ENCODE measurements at places on chromosomes 6 and 20.

DNA sequence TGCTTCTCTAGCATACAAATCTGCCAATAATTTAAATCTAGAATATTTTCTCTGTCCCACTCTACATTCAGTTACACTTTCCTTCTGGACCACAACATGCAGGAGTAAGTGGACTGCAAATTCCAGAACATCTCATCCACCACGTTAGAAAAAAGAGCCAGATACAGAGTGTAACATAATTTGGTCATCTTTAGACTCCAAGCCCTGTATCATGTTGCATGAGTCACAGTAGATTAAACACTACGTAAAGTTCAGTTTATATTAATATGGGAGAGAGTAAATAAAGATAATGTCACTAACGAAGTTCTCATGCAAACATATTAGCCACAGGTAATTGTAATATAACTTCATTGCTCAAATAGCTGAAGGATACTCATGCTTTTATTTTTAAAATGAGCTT is 327.0 kb downstream of the C6orf118 start:
- no peak for DNase-seq

- no peak for DNase-seq
Measured at GRCh38 chr20:46129955-46130481, 11.9 kb downstream of the CD40 start.

DNA sequence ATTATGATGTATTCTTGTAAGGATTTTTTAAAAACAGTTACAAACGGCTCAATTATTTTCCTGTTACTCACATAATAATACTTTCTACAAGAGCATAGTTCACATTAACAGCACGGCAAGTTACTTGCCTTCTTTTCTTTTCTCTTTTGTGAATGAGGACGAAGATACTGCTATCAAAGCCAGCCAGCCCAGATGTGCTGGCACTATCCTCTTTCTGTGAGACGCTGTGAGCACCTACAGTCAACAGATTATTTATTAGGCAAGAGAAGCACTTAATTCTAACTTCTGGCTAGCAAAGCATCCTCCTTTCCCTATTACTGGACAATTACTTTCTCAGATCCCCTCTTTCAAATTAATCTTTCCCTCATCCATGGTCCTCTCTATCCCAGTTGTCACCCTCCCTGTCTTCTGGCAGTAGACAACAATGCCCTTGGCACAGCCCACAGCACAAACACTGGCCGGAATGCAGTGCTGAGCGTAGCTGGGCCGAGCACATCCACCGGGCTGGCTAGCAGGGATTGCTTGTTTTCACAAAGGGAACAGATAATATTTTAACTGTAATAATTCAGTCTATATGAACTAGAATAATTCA is 262.1 kb downstream of the FOXC1 start:
- no peak for DNase-seq

DNA sequence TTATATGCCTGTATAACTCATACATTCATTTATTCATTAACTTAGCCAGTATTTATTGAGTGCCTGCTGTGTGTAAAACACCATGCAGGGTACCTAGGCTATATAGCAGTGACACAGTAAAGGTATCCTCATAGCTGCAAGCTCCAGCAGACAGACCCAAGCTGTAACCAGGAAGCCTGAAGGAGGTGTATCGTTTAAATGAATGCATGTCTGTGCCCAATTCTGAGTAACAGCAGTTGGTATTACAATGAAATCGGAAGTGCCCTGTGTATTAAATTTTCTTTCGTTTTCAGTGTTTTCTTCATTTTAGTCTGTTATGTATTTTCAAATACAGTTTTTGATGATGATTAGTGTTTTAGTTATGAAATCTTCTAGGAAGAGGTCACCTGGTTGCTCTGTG is 485.8 kb upstream of the SOX4 start:
- no peak for DNase-seq

GRCh38 chr20:46557231-46557956 is 6.9 kb upstream of the OCSTAMP start:
- DNase-seq: peak; percentile 18

GRCh38 chr20:25148982-25149846 is 46.3 kb upstream of the ENTPD6 start:
- no peak for DNase-seq

- DNase-seq: peak; percentile 96
Measured at GRCh38 chr20:62732031-62732760, 23.6 kb downstream of the NTSR1 start.

DNA sequence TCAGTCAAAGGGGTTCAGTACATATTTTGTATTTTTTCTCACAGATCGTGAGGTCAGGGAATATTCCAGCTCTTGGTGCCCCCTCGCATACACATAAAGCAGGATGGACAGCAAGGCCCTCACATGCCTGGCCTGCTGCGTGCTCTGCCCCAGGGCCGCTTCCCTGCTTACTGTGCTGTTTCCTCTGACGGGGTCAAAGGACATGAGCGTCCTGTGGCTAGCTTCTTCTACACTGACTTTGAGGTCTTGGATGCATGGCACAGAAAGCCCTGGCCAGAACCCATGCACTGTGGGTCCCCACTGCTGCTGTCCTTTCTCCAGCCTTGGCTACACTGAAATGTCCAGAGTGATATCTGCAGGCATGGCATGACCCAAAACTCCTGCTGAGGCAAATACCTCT is 92.5 kb upstream of the GGTLC1 start:
- DNase-seq: no peak

- no peak for DNase-seq
Measured at GRCh38 chr20:31808481-31808880, 10.7 kb upstream of the MYLK2 start.

- peak; percentile 64 for DNase-seq
Measured at GRCh38 chr6:112153926-112154607, 66.7 kb downstream of the FAM229B start.

DNA sequence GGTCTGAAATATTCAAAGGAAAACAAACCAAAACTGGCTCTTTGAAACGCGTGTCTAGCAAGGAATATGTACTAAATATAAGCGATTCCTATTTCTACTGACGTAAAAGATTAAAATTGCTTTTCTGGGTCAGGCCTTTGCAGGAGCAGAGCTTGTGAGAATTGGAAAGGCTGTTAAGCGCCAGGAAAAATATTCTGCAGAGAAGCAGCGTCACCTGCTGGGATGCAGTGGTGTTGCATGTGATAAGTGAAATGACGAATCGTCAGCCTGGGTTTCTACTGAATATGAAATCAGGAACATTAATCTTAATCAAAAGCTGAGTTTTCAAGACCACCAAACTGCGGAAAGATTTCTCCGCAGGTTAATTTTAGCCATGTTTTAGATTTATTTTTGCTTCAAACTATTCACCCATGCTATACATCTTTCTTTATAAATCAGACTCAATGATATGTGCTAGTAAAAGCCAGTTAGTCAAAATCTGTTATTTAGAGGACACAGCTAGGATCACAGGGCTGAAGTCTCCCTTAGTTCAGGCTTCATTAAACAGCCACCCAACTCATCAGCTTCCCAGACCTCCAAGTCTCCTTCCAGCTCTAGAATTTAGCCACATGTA is 67.4 kb downstream of the ALDH8A1 start:
- peak; percentile 42 for DNase-seq

GRCh38 chr6:36612101-36612625 is 18.0 kb downstream of the SRSF3 start:
- DNase-seq: no peak

- DNase-seq: no peak
Measured at GRCh38 chr6:118663993-118664985, 12.9 kb upstream of the CEP85L start.

DNA sequence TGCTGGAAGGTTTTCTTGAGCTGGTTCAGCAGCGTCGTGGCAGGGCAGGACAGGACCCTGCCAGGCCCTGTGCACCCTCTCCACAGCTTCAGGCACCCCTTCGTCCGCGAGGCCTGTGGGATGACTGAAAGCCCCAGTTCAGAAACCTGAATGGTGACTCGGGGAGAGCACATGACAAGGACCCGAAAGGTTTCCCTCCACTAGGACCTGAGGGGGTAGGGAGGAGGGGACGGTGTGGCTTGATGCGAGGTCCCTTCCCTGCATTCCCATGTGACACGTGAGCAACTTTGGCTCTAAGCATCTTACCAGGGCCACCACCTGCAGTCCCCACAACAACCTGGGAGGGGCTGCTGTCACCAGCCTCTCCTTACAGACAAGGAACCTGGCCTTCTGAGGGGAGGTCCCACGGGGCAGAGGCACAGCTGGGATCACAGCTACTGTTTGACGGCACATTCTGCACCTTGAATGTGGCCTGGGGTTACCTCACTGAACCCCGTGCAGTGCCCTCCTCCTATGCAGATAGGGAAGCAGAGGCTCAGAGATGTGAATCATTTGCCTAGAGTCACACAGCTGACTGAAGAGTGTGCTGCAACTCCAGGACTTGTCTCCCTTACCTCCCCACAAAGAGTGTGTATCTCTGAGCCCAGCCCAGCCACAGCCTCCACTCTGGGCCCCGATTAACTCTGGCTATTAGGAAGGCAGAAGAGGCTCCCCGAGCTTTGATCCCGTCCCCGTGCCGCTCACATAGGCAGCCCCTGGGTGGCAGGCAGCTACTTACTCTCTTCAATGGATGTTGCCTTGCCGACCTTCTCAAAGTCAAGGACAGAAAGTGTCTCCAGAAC is 84.6 kb downstream of the PTPN1 start:
- DNase-seq: no peak

GRCh38 chr20:46027245-46027853 is 1.7 kb upstream of the SLC12A5 start:
- DNase-seq: peak; percentile 38

DNA sequence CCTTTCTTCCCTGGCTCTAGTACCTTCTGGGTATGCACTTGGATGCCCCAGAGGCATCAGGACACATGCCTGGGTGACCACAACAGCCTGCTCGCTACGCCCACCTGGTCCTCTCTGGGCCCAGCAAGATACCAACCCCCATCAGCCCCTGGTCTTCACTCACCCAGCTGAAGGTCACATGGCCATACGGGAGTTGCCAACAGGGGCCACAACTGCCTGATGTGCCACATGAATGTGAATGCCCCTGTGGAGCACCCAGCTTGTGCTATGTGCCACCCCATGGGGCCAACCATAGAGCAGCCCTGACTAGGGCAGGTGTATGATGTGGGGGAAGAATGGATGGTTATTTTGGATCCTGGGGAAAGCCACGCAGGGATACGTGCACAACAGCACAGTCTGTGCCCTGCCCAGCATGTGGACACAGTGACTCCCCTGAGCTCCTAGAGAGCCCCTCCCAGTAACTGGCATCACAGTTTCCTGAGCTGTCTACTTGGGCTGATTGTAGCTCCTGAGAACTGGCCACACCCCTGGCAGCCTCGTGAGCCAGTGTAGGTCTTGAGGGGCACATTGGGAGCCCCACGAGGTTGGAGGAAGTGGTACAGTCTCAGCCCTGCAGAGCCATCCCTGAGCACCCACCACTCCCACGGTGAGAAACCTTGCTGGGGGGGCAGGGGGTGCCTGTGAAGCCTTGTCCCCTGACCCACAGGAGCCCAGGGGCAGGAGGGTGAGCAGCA is 10.5 kb upstream of the PCMTD2 start:
- no peak for DNase-seq

DNA sequence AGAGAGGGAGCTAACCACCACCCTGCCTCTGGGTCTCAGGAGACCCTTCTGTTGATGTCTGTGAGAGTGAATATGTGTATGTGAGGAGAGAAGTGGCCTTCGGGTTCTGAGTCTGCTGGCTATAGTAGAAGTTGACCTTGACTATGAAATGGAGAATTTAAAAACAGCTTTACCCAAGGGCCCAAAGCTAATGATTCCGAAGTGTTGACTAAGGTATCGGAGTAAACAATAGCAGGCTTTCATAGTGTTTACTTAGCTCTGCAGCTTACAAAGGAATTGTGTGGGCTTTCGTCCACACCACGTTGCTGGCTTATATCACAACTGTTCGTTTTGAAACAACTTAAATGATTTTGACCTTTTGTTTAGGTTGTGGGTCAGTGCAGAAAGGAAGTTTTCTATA is 126.5 kb upstream of the JAG1 start:
- DNase-seq: no peak

- DNase-seq: no peak
Measured at GRCh38 chr6:90053614-90054013, 159.3 kb downstream of the GJA10 start.

DNA sequence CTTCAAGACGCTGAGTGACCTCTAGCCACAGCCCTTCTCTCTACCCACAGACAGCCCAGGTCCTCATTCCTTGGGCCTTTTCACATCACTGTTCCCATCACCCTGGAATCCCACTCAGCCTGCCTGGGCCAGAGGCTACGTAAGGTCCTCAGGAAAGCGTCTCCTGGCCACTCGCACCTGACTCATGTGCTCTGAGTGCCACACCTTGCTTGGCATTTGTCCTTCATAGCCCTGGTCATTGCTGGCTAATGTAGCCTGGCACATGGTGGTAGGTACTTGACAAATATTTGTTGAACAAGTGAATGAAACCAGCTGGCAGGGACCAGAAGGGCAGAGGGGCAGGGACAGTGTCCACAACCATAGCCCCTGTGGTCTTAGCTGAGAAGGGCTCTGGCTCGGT is 50.6 kb upstream of the FANCE start:
- no peak for DNase-seq

GRCh38 chr20:25040438-25040831 is 17.5 kb downstream of the ACSS1 start:
- DNase-seq: no peak

DNA sequence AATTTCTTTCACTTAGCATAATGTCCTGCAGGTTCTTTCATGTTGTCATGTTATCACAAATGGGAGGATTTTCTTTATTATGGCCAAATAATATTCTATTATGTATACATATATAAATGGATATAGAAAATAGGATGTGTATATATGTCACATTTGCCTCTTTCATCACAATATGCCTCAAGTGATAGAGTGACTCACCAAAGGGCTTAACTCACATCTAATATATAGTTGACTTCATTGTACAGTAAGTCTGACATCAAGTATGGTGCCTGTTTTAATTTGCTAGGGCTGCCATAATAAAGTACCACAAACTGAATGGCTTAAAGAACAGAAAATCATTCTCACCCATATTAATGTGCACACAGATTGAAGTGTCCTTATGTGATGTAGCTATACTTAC is 436.1 kb upstream of the FLRT3 start:
- no peak for DNase-seq

- no peak for DNase-seq
Measured at GRCh38 chr6:10382322-10382721, 32.6 kb downstream of the TFAP2A start.
